ENCODE measurements at places on chromosomes 7 and 10.

- no peak for DNase-seq
These were observed 17.3 kb upstream of the MKI67 start for GRCh38 chr10:128143531-128143930.

DNA sequence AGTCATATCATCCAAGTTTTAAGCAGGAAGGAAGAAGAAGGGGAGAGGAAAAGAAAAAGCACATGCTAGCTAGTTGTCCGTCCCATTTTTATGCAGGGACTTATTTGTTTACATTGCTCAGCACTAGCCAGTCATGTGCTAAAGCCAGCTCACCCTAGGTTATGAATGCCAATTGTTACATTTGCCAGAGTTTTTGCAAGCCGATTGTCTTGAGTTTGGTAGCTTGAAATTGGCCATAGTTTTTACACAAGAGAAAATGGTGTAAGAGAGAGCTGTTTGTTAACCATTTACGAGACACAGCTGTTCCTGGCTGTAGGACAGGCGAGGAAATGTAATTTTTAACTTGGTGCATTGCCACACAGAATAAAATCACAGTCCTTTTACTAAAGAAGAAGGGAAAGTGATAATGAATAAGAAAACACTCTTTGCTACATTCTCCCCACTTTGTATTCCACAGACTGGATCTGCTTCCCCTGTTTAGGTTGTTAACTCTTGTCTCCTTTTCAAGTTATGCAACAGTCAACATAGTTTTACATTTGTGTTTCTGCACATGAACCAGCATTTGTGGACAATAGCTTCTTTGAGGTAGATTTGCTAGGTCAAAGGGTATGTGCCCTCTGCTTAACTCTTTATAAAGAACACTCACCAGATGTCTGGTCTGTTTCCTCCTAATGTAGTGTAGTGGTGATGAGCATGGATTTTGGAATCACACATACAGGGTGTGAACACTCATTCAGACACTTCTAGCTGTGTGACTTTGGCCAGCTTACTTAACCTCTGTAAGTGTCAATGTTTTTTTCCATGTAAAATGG lies 357.2 kb downstream of the LRMDA start:
- DNase-seq = no peak

- no peak for DNase-seq
These were observed 204.4 kb downstream of the OTUD1 start for GRCh38 chr10:23643111-23643780.

DNA sequence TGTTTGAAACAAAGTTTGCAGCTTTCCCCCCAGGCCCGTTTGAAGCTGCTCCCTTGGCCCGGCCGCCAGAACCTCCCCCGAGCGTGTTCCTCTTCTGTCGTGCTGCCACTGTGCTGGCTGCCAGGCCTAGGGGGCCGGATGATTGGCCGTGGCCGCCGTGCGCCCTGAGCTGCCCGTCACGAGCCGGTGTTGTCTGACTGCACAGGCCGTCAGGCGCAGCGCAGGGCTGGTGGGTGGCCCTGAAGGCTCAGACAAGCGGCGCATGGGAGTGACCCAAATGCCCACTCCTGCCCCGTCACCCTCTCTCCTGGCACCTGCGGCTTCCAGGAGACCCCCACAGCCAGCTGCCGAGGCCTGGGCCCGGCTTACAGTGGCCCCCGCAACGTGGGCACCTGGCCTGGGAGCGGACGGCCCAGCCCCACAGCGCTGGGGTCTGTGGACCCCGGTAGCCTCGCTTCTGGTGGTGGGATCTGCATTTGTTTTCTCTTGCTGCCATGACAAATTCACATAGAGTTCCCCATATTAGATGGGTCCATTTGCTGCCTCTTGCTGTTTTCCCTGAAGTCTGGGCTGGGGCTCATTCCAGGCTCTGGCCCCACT lies 13.1 kb downstream of the JAKMIP3 start:
- no peak for DNase-seq

- no peak for DNase-seq
These were observed 230.9 kb downstream of the TCERG1L start for GRCh38 chr10:131080571-131080970.

GRCh38 chr10:71735709-71736569 lies 16.4 kb upstream of the C10orf105 start:
- DNase-seq = no peak

DNA sequence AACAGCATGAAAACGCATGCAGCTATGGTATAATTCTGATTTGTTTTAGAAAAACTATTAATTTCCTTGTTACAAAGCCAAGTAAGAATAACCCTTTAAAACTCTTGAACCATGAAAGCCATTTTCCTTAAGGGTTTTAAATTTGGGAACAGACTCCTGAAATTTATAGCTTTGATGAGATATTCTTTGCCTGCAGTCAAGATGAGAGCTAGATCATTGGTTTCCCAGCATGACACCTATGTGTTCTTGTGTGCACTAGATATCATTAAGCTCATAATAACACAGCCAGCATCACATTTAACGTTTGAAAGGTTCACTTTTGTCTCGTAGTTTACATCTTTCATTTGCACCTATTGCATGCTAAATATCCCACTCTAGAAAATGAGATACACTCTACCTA lies 202.2 kb downstream of the PHF14 start:
- no peak for DNase-seq

DNA sequence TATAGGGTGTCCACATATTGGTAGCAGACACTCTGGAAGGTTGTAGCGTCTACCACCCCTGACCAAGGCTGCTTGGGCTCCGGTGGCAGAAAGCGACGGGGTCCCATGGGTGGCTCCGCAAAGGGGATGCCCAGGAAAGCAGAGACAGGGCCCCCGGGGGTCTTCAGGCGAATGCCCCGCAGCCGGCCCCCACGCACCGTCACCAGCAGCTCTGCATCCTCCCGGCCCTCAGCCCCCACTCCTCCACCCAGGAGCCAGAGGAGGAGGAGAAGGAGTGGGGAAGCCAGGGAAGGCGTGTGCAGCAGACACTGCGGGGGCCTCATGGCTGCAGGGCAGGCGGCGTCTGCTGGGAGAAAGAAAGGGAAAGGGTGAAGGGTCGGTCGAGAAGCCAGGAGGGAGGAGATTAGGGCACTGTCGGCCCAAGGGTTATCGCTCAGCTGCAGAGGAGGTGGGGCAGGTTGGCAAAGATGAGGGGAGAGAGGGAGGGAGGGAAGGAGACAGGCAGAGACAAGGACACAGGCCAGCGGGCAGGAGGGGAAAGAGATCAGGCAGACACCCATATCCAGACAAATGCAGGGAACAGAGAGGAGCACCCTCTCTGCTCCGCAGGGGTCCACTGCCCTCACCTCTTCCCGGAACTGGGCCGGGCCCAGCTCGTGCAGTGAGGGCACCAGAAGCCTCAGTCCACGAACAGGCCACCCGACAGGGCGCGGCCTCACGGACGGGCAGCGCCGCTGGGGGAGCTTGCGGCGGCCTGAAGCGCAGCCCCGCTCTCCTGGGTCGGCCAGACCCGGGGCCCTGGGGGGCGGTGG lies 1.6 kb downstream of the ACHE start:
- DNase-seq = no peak

DNA sequence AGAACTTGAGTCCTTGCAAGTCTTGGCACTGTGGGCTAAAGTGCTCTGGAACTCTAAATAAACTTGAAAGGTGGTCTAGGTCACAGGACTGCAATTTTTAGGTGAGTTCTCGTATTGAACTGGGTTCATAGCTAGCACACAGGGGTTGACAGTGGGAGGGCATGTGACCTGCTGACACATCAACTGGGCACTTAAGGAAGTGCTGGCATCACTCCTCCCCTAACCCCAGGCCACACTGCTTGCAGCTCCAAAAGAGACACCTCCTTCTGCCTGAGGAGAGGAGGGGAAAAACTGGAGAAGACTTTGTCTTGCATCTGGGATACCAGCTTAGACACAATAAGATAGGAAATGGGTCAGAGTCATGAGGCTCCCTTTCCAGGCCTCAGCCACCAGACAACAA lies 38.0 kb upstream of the AASS start:
- DNase-seq = no peak

GRCh38 chr7:117750612-117751563 lies 122.4 kb downstream of the CTTNBP2 start:
- no peak for DNase-seq

GRCh38 chr10:5860066-5860465 lies 29.6 kb downstream of the ANKRD16 start:
- no peak for DNase-seq

- DNase-seq = no peak
These were observed 71.1 kb downstream of the SAMD9 start for GRCh38 chr7:93046641-93047040.

DNA sequence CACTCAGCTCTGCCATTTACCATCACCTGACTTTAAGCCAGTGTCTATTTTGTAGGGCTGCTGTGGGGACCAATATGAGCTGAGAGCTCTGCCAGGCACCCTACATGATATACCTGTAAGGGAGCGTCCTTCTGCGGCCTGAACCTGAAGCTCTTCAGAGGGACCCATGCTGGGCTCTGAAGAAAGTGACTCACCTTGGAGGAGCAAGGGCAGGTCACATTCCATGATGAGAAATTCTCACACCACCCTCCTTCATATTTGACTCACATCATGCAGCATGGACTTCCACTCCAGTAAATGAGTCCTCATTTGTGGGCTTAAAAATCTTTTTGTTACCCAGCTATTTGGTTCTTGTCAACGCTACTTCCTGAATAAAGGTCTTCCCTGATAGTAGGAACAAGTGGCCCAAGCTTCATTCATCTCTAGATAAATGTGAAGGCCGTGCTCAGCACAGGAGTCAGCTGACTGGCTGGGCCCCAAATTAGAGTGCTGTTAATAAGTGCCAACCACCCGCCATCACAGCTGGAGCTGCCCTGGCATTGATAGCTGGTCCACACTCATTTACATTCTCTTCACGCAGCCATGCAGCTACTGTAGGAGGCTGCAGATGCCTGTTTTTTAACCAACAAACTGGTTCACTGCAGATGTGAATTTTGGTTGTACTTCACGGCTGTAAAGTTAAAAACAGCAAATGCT lies 78.4 kb downstream of the RNF216 start:
- DNase-seq = no peak

- no peak for DNase-seq
These were observed 182.8 kb downstream of the CREB5 start for GRCh38 chr7:28595076-28595475.

DNA sequence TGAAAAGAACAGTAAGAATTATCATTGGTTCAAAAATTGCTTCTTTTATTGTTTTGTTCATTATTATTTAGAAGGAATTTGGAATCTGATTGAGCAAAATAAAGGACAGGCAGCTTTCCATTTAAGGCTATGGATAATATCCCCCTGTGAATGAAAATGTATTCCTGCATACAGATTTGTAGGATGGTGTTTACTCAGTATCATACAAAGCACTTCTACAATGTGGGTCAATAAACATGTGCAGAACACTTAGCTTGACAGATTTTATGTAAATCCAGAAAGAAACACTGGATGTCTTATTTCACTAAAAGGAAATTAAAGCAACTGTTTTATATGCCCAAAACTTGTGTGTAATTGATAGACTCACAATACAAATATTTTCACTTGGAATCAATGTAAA lies 189.7 kb downstream of the THSD7A start:
- no peak for DNase-seq

DNA sequence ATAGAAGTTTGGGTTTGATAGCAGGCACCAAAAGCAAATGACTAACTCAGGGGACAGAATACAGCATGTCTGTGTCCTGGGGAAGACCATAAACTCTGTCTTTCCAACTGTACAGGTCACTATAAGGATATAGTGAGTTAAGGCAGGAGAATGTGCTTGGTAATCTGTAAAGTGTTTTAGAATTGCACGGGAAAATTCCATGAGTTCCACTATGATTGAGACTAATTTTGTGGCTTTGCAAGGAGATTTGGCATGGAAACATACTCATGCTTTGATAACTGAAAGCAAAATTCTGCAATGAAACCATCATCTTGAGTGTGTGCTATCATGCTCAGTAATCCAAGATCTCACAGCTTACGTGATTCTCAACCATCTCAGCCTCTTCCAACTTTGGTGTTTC lies 152.6 kb downstream of the PKD1L1 start:
- DNase-seq = no peak

- no peak for DNase-seq
These were observed 855 bp downstream of the ATP6V1F start for GRCh38 chr7:128863433-128863989.

GRCh38 chr10:8183241-8183704 lies 128.8 kb downstream of the GATA3 start:
- no peak for DNase-seq

DNA sequence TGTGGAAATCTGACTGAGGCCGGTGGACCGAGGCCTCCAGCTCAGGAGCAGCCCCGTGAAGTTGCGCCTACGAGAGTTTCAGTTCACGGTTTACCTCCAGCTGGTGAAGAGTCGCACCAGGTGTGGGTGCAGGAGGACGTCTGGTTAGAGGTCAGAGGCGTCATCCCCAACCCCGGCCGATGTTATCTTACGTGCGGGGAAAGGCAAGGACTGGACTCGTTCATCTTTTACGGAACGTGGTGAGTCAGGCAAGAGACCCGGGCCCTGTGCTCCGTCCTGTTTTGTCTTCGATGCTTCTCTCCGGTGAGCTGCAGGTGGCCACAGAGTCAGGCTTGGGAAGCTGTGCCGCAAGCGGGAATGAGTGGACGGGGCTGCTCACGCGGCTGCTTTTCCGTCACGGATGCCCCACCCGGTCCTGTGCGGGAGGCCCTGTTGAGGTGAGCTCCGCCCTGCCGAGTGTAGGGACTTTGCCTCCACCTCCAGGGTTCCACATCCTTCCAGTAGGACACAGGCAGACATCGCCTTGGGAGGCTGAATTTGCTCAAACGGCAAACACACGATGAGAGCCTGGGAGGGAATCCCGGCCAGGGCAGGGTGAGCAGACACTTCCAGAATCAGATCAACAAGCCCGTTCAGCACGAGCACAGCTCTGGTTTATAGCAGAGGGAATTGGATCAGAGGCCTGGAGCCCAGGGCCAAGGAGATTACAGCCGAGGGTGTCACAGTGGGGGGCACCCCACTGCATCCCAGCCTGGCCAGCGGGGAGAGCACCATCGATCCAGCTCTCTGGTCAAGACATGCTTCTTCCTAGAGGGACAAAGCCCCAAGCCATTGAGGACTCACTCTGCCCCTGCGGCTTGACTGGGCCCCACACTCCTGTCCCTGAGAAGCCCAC lies 50.1 kb upstream of the INPP5A start:
- DNase-seq = no peak

DNA sequence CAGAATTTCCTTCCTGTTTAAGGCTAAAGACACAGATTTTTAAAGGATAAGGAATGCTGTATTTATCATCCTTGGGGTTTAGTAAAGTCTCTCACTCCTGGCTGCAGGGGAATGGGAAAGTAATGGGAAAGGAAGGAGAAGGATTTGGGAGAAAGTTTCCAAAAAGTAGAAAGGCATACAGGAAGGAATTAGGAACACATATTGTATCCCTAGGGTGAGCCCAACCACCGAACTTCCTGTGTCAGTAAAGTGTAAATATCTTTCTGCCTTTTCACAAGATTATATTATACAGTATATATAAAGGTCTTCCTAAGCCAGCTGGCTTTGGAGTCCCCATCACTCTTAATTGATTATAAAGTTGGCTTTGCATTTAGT lies 12.0 kb upstream of the UBE2D1 start:
- DNase-seq = no peak
